ENCODE measurements at places on chromosomes 5 and 9. TPM values are rescaled to one million over a fixed set of nuclear protein-coding genes. Genes with fewer than 3 reads are reported as not detected.

GRCh38 chr9:36772449-36773403 lies 200.0 kb downstream of the MELK start:
- DNase-seq: no peak

DNA sequence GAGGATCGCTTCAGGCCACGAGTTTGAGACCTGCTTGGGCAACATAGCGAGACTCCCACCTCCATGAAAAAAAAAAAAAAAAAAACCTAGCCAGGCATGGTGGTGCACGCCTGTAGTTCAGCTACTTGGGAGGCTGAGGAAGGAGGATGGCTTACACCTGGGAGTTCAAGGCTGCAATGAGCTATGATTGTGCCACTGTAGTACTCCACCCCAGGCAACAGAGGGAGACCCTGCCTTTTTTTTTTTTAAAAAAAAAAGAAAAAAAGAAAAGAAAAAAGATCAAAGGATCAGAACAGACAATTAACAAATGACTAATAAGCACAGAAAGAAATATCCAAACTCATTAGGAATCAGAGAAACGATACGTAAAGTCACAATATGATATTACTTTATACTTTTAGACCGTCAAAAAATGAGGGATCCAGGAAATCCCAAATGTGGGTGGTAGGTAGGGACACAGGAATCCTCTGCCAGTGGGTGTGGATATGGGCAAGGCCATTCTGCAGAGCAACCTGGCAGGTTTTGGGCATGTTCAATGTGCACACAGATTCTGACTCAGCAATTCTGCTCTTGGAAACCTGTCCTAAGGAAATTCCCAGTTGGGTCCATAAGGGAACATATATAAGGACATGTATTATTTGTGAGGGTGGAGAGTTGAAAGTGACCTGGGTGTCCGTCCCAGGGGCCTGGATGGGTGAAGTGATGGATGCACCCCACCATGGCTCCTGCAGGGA lies 144.7 kb upstream of the TBC1D2 start:
- DNase-seq: no peak

DNA sequence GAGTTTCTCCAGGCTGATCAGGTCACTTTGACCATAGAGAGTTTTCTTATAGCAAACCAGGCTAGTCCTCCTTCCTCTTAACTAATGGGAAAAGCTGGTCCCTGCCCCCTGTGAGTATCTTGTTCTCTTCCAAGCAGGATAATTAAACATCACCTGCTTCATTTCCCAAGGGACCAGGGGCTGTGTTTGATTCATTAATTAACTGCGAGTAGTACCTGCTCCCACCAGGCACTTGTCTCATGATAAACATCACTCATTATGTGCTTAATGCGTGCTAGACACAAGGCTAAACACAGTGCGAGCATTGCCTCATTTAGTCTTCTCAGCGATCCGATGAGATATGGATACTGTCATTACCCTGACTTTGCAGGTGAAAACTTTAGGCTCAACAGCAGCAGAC lies 1.7 kb upstream of the FAM163B start:
- DNase-seq: no peak

GRCh38 chr9:90720621-90721265 lies 78.1 kb upstream of the DIRAS2 start:
- no peak for DNase-seq

GRCh38 chr5:119019501-119019900 lies 31.2 kb upstream of the DTWD2 start:
- no peak for DNase-seq

DNA sequence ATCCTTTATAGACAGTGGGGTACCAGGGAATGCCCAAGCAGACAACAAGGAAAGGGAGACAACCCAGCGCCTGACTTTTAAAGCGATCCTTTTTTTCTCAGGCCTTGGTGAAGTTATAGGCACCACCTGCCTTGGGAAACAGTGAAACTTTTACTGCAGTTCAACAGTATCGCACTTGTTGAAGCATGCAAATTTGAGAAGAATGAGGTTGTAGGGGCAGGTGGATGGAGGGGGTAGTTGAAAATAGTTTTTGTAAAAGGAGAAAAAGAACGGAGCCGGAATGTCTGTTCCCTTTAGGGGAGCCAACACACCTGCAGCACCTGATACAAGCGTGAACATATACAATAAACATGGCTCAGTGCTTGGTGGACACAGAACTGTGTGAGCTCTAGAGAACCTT lies 190.2 kb upstream of the NR3C1 start:
- DNase-seq: no peak

DNA sequence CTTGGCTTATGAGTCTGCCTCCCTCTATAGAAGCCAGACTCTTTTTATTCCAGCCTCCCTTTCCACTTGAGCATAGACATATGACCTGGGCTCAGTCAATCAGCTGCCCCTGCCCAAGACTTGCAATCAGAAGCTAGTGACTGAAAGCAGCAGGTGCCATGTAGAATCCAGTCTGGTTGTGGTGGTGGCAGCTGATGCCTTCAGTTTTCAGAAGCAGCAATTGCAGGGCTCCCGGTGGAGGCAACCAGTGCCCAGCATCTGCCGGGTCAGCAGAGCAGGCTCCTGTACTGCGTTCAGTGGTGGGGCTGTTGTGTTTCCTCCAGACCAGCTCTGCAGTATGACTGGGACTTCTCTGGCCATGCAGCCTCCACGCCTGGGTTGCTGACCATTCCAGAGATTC lies 53.9 kb upstream of the PALM2AKAP2 start:
- no peak for DNase-seq

GRCh38 chr5:53031695-53032096 lies 42.5 kb downstream of the ITGA2 start:
- DNase-seq: no peak

GRCh38 chr9:73689051-73689870 lies 537.6 kb downstream of the ANXA1 start:
- peak; percentile 4 for DNase-seq

DNA sequence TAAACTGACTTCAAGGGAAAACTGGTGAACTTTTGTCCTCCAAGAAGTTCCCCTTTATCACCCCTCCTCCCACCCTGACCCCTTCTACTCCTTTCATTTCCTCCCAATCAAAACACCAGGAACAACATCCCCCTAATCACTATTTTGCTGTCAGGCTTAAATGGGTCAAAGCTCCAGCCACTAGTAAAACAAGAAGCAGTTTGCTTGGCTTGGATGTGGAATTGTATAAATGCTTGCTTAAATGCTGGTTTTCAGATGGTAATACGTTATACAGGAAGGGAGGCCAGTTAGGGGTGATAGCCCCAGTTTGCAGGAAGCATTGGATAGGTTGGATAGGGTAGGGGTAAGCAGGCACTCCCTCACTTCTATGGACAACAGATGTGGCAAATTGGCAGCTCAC lies 473.6 kb downstream of the AGTPBP1 start:
- no peak for DNase-seq

DNA sequence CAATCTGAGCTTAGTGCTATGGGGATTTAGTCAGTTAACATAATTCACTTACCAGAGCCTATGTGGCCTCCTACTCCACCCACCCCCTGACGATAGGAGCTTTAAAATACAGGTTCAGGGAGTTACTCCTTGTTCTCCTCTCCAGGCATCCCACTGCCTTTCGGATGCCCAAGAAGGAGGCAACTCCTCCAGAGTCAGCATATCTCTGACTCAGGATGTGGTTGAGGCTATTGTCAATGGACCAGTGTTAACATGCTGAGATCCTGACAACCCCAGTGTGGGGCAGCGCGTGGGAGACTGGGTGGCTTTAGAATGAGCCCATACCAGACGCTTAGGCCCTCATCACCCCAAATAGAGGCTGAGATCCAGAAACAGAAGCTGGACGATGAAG lies 27.4 kb downstream of the BICD2 start:
- DNase-seq: no peak

GRCh38 chr5:139486201-139486600 lies 3.6 kb upstream of the STING1 start:
- no peak for DNase-seq

DNA sequence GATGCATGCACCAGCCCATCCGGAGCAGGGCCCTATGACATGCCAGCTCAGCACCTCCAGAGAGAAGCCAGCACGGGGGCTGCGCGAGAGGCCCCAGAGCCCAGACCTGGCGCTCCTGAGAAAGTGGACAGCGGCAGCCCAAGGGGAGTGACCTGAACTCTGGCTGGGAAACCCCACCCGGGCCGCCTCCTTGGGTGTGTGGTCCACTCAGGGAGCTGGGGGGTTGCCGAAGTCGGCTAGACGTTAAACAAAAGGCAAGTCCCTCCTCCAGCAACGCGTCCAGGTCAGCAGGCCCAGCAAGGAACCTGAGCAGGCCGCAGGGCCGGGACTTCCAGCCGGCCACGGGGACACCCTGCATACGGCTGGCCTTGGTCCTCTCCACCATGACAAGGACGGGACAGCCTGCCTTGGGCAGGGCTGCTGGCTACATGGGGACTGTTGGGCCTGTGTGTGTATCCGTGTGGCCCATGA lies 35.7 kb downstream of the NACC2 start:
- DNase-seq: no peak

- no peak for DNase-seq
These were observed 177.8 kb downstream of the RGS3 start for GRCh38 chr9:113641100-113641885.

GRCh38 chr9:34520505-34521385 lies 2.0 kb downstream of the ENHO start:
- DNase-seq: no peak

GRCh38 chr5:149800633-149801032 lies 70.5 kb downstream of the PPARGC1B start:
- no peak for DNase-seq

GRCh38 chr5:53261245-53261644 lies 151.7 kb upstream of the MOCS2 start:
- no peak for DNase-seq

DNA sequence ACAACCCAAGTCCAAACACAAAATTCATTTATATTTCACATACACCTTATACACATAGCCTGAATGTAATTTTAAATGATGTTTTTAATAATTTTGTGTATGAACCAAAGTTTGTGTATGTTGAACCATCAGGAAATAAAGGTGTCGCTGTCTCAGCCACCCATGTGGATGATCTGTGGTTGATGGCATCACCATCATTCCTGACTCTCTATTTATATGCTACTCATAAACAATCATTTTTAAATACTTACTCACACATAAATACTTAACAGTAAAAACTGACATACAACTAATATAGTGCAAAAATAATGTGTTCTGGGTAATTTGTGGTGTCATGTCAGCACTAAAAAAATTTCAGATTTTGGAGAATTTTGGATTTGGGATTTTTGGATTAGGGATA lies 38.4 kb downstream of the SMC5 start:
- no peak for DNase-seq

The DMGDH gene
- 1.2 TPM for total RNA-seq

The RANBP17 gene
- 212 TPM for total RNA-seq

The SLC6A19 gene
- not detected for total RNA-seq

The CDKN2A gene
- total RNA-seq: not detected

The SPATA31D4 gene
- not detected for total RNA-seq

Measured in occipital lobe (tissue), 3 donors.